ENCODE measurements at places on chromosomes 7 and 10.

DNA sequence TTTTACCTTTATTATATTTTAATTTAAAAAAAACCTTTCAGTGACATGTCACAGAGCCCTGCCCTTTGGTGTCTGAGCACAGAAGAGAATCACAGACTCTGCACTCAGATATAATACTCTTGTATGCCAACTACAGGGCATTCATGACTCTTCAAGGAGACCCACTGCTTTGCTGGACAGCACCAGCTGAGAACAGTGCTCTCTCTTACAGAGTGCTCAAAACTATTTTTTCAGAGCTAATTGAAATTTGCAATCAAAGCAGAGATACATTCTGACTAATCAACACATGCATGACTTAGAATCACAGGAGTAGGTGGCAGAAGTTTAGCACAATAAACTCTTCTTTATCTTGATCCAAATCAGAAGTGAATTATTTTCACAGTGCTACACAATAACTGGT lies 99.1 kb downstream of the OSBPL3 start:
- no peak for DNase-seq

- no peak for DNase-seq
Measured at GRCh38 chr7:157521061-157521731, 184.4 kb downstream of the DNAJB6 start.

- no peak for DNase-seq
Measured at GRCh38 chr10:50472914-50473313, 150.8 kb downstream of the SGMS1 start.

DNA sequence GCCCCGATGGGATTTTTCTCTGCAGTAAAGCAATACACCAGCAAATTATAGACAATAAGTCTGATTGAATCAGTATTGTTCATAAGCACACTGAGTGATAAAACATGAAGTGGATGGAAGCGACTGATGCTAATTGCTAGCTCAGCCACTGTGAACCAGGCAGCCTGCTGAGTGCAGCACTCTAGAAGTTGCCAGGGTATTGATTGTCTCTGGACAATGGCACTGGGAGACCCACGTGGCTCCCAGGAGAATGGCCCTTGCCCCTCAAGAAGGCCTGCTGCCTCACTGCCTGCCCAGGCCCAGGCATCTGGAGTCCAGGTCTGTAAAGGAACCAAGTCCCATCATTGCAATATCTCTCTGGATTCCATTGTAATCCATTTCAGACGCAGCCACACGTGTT lies 80.4 kb upstream of the TCERG1L start:
- no peak for DNase-seq
